Cardiac muscle cell (in vitro differentiated cells and primary cell): ENCODE measurements at places on chromosomes 16 and 17. TPM values are rescaled to one million over a fixed set of nuclear protein-coding genes. Genes with fewer than 3 reads are reported as not detected.
A peak's percentile ranks its signal among the peaks of the same experiment; 100 is the strongest.

- no peak for DNase-seq
- no peaks in the 10 kb centered on the region for H3K27me3 ChIP-seq
- no peaks in the 10 kb centered on the region for H3K4me1 ChIP-seq
Observed at GRCh38 chr17:55897301-55897700, 146.4 kb downstream of the PCTP start.

- H3K27ac ChIP-seq, result no peak overlapping the region
- DNase-seq, result no peak
- peaks cover 13% of the 10 kb centered on the region for H3K36me3 ChIP-seq
- H3K4me1 ChIP-seq, result no peaks in the 10 kb centered on the region
Observed at GRCh38 chr17:21193031-21193430, 20.9 kb downstream of the TMEM11 start.

DNA sequence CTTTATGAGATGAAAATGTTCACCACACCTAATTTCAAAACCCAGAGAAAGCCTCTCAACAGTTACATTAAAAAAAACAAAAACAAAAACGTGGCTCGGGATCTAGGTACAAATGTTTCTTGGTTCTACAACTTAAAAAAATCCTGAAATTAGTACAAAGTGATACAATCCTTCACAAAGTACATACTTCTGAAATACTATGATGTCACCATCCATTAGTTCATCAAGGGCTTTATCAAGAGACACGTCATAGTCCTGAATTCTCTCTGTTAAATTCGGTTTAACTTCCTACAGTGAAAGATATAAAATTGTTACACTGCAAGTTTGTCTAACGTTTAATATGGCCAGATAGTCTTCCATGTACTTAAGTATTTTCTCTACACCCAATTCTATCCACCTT lies 18.2 kb downstream of the LITAFD start:
- no peaks in the 10 kb centered on the region for H3K4me1 ChIP-seq
- H3K36me3 ChIP-seq, result peaks cover 72% of the 10 kb centered on the region
- no peak for DNase-seq
- no peak overlapping the region for H3K4me3 ChIP-seq
- no peaks in the 10 kb centered on the region for H3K27me3 ChIP-seq

DNA sequence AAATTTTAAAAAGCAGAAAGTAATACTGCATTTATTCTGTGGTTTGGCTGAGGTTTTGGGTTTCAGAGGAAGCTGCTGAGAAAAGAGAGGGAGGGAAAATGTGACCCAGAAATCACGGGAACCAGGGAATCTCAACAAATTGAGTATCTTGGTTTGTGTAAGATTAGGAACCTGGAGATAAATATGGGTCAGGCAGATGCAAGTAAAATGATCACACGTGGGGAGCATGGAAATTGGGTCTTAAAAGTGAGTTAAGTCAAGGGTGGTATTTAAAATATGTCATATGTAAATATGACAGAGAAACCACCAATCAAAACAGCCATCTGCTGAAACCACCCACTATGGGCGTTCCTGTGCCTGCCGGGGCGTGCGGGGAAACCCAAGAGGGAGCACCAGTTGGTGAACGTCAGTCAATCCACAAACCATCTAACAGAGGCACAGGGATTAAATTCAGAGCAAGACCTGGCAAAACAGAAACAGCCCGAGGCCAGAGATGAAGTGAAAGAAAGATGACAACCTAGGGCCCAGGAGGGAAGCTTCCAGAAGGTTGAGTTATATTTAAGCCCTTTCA lies 33.4 kb downstream of the CDH13 start:
- H3K4me1 ChIP-seq, result no peaks in the 10 kb centered on the region
- no peak overlapping the region for H3K4me3 ChIP-seq
- no peaks in the 10 kb centered on the region for H3K36me3 ChIP-seq
- DNase-seq, result peak; percentile 80
- H3K27me3 ChIP-seq, result no peaks in the 10 kb centered on the region

Gene GDPD3
- total RNA-seq, result 1.7 and 2.0 TPM in 2 replicates

Gene NDUFAF8
- total RNA-seq, result 52.3 and 67.4 TPM in 2 replicates

- no peak overlapping the region for H3K4me3 ChIP-seq
- no peaks in the 10 kb centered on the region for H3K36me3 ChIP-seq
- peak; percentile 45 for DNase-seq
- H3K27ac ChIP-seq, result peak overlapping the region; percentile 66
Observed at GRCh38 chr17:73292031-73292531, 19.7 kb downstream of the CDC42EP4 start.

GRCh38 chr16:28130099-28131088 lies 66.9 kb upstream of the GSG1L start:
- H3K4me1 ChIP-seq, result no peaks in the 10 kb centered on the region
- no peaks in the 10 kb centered on the region for H3K27me3 ChIP-seq
- H3K4me3 ChIP-seq, result no peak overlapping the region
- peaks cover 43% of the 10 kb centered on the region for H3K36me3 ChIP-seq

Gene GAS2L2
- total RNA-seq, result 0.18 TPM in 1 of 2 replicates, not detected in the other

Gene WSCD1
- total RNA-seq, result 12.8 and 16.7 TPM in 2 replicates

GRCh38 chr16:49419862-49420261 lies 46.3 kb downstream of the C16orf78 start:
- no peaks in the 10 kb centered on the region for H3K4me1 ChIP-seq
- H3K27ac ChIP-seq, result no peak overlapping the region
- H3K4me3 ChIP-seq, result no peak overlapping the region
- H3K36me3 ChIP-seq, result no peaks in the 10 kb centered on the region
- H3K27me3 ChIP-seq, result no peaks in the 10 kb centered on the region
- no peak for DNase-seq
